ENCODE measurements at places on chromosomes 4 and X. TPM values are rescaled to one million over a fixed set of nuclear protein-coding genes. Genes with fewer than 3 reads are reported as not detected.

GRCh38 chr4:11424000-11424399, 4.7 kb downstream of the HS3ST1 start:
- DNase-seq = peak; percentile 36

- no peak for DNase-seq
These were observed 128.3 kb upstream of the MED14 start for GRCh38 chrX:40863671-40864070.

DNA sequence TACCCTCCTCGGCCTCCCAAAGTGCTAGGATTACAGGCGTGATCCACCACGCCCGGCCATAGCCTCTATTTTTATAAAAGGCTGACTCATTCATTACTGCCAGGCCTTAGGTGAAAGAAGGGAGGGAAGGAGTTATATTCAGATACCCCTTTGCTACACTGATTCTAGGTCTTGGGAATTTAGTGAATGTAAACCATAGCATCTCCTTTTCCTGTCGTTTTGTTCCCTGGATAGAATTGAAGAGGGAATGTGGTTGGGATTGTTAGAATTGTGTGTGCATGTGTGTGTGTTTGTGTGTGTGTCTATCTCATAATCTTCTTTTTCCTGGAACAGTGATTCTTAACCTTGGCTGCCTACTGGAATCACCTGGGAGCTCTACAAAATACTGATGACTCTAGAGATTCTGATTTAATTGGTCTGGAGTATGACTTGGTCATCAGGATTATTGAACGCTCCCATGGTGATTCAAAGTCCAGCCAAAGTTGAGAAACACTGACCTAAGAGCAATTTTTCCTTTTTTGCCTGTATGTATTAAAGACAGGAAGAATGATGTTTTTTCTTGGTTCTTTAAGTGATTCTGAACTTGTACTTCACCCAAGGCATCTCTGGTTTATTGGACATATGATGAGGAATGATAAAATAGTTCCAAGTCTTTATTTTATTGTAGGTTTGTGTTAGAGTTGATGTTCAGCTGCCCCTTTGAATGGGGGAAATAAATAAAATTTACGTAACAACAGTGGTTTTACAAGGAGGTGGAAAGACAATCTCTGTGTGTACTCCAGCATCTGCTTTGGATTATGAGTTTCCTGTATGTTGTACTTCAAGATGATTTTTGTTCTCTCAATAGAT, 37.0 kb downstream of the NAP1L5 start:
- no peak for DNase-seq

DNA sequence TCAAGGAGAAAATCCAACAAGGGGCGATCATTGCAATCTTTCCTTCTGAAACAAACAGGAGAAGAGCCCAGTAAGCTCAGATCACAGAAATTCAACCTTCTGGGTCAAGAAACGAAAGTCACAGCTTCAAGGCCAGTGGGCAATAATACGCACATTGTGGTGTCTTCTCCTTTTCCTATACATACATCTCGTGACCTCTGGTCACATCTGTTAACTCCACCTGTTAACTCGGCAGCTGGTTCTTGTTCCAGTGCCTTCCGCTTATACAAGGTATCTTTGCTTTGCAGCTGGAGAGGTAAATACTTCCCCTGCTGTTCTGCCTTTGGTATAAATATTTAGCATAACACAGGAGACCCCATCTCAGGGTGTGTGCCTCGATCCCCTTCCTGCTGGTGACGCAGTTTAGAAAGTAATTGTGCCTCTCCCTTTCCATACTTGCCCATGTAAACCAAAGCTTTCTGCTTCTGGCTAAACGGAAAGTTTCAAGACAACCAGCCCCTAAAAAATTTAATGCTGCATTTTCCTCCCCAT, 45.0 kb downstream of the CCDC149 start:
- no peak for DNase-seq

- no peak for DNase-seq
These were observed 126.8 kb downstream of the NAA11 start for GRCh38 chr4:79198951-79199587.

MAGEA9B gene
- total RNA-seq = not detected

- DNase-seq = no peak
These were observed 210.9 kb downstream of the FRMPD4 start for GRCh38 chrX:12349201-12349600.

F8A2 gene
- not detected for total RNA-seq

CTAG2 gene
- not detected for total RNA-seq

DNA sequence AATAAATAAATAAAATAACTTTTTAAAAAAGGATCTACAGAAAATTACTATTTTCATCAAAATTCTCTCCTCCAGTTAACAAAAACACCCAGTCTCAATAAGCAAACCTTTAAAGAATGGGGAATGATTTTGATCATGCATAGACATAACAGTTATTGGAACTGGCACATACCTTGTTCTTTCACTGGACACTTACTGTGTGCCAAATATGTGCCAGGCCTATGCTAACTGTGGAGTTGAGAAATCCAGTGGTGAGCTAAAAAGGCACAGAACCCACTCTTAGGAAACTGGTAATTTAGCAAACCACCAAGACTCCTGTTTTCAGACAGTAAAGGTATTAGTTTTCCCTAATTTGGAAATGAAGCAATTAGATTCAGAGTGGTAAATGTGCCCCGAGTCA, 39.1 kb downstream of the CLOCK start:
- DNase-seq = no peak

DNA sequence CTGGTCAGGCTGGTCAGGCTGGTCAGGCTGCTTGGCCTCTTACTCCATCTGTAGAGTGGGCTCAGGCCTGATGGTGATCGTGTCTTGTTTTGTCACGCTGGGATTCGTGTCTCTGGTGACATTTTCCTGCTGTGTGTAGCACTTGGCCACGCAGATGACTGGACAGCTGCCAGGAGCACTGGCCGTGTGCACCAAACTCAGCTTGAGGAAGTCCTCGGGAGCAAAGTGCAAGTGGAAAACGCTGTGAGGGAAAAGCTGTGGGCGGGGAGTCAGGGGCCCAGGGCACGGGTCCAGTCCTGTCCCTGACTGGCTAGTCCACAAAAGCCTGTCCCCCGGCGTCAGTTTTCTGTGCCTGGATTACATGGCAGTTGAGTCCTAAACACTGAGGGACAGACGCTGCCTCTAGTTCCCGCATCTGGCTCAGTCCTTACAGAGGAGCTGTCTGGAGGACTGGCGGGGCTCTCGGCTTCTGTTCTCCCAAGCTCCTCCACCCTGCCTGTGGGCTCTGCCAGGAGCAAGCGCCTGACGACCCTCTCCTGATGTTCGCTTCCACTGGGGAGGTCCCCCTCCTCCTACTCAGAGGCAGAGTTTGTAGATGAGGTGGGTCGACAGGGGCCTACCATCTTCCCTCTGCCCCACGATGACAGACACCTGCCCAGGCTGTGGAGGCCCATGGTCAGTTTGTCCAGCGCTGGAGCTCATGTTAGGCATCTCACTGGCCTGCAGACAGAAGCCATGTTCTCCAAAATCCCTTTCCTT, 35.9 kb upstream of the GRPEL1 start:
- DNase-seq = peak; percentile 20

DNA sequence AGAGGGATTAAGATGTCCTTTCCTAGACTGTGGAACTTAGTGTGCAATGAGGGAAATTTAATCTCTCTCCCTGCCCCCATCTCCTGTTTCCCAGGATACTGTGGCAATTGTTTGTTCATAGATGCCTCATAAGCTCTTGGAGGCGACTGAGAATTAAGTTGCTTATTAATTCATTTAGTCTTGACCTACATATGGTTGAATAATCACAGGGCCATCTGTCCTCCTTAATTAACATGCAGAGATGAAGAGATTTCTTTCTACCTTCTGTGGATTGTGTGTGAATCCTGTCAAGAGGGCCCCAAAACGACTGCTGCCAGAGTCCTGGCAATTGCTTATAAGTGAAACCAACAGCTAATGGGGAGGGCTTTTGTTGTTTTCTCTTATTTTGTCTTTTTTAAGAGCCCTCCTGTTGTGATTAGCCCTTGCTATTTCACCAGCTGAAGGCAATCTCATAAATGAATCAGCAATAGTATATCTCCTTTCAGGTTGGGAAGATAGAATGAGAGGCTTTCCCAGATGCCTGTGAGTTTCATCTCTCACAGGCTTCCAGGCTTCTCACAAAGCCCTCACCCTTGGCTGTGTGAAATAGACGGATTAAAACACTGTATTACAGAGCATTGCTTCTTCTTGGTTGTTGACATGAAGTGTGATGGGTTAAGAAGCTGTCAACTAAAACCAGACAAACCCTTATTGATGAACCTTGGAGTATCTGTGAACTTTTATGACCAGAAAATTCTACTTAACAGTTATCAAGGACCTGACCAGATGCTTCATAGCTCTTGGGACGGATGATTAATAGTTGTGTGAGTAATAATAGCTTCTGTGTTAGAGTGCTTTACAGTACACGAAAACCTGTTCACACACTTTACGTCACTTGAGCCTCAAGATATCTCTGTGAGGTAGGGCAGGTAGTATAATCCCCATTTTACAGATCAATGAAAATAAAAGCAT, 58.5 kb downstream of the PGRMC2 start:
- no peak for DNase-seq

- DNase-seq = no peak
These were observed 28.3 kb upstream of the ALG13 start for GRCh38 chrX:111652719-111653118.

CLDN2 gene
- not detected for total RNA-seq

- no peak for DNase-seq
These were observed 345.8 kb upstream of the CASK start for GRCh38 chrX:42269186-42269585.

DNA sequence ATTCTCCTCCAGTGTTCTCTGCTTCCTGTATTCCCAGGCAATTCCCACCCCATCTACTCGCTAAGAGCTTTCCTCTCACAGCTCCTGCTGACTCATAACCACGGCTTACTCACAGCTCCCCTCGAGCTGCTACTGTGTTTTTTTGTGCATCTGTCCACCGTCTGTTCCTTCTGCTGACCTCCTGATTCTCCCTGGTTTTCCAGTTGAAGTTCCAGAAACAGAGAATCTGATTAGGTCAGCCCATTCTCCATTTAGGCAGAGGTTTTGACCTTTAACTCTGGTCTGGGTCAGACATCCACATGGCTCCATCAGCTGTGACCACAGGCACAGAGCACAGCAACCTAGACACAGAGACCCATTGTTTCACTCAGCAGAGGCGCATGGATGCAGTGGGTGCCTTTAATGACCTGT, 5.5 kb upstream of the SMIM20 start:
- peak; percentile 16 for DNase-seq

GLUD2 gene
- 6.5 TPM for total RNA-seq

DNA sequence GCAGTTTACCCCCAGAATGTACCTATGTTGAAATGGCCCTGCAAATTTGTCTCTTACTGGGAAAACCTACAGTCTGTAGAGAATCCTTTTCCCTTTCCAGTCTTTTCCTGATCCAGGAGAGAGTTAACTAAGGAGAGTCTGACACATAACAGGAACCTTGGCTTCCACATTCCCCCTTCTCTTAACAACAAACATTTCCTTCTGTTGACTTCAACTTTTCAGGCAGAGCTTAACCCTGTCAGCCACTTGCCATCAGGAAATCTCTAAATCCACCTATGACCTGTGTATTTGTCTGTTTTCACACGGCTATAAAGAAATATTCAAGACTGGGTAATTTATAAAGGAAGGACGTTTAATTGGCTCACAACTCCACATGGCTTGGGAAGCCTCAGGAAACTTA, 45.6 kb upstream of the GPR78 start:
- DNase-seq = no peak

GRCh38 chrX:10525381-10526120, 94.8 kb downstream of the MID1 start:
- no peak for DNase-seq

DNA sequence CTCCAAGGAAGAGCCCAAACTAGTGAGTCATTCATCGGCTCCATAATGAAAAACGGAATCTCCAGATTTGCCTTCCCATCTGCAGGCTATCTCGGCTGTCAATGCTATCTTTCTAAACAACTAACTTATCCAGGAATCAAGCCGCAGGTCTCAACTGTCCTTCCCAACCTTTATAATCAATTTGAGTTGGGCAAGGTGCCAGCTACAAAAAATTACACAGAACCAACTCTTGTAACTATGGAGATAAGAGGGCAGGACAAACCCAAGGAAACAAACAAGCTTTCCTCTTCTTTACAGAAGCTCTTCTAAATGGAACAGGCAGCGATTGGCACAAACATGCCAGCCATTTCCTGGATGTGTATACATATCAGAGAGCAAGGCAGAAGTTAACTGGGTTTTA, 61.2 kb upstream of the RAI2 start:
- DNase-seq = no peak

GRCh38 chrX:98362630-98363029, 1478.9 kb downstream of the RPA4 start:
- DNase-seq = no peak

- DNase-seq = no peak
These were observed 607.9 kb downstream of the ANKRD50 start for GRCh38 chr4:124104628-124105027.

DNA sequence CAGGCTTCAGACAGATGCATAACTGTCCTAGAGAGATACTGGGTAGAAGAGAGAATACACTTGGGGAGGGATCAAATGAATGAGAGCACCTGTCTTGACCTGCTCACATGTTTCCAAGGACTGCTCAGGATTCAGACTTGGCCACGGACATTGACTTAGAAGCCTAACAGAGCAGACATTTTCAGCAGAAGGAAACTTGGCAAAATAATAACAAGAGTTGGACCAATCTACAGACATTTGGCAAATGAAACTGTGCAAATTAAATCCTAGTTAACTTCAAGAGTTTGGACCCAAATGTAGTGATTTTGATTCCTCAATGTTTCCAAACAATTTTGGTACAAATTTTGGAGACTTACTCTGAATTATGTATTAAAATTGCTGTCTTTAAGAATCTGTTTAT, 223.9 kb downstream of the CAMK2D start:
- DNase-seq = no peak

UGT2A1 gene
- total RNA-seq = not detected

DNA sequence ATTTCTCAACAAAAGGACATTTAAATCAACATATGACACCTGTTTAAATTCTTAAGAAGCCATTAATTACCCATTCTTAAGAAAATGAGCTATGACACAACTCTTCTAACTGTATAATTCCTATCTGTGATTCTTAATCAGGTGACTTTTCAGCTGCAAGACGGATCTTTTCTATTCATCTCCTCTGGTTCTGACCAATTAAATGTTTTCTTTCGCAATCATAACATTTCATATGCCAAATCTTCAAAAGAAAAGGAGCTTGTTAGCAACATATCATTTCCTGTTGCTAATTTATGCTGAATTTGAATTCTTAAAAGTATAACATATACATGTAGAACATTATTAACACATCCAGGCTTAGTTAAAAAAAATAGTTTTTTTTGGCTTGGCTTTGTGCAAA, 62.5 kb downstream of the SEL1L3 start:
- DNase-seq = no peak

PPP1R2C gene
- not detected for total RNA-seq

UGT2B17 gene
- not detected for total RNA-seq

HNRNPD gene
- total RNA-seq = 610 TPM

CHRDL1 gene
- 14.3 TPM for total RNA-seq

DNA sequence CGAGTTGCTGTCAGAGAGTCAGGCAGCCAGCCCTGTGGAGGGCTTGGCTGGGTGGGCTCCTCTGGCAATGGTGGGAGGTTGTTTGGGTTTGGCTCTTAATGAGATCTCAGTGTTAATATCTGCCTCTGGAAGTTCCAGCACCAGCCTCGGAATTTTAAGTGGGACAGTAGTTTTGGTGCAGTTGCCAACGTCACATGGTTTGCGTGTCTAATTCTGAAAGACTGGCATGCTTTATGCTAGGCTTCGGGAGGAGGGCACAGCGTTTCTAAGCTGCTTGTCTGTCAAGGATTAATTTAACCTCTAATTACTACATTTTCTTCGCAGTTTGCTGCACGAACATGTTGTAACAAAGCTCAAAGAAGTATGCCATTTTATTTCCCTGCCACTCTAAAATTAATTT, 9.2 kb downstream of the MAMLD1 start:
- DNase-seq = no peak
